Neural progenitor cell (in vitro differentiated cells): ENCODE measurements at places on chromosomes 11 and 22.

DNA sequence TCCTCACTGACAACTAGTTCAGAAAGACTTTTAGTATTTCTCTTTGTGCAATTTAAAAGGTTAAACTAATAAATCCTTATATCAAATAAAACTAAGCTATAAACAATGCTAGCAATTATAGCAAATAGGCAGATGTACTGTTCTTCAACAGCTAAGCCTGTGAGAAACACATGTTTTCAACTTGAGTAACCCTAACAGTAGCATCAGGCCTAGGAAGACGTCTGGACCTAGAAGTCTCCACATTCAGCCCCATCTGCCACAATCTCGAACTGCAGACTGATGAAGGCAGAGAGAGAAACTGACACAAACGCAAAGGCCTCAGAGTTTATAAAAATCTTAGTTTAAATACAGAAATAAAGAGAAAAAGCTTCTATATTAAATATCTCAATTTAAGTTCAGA, 2.5 kb downstream of the ST13 start:
- DNase-seq = no peak

GRCh38 chr22:26564181-26564580, 25.8 kb downstream of the TPST2 start:
- no peak for DNase-seq

DNA sequence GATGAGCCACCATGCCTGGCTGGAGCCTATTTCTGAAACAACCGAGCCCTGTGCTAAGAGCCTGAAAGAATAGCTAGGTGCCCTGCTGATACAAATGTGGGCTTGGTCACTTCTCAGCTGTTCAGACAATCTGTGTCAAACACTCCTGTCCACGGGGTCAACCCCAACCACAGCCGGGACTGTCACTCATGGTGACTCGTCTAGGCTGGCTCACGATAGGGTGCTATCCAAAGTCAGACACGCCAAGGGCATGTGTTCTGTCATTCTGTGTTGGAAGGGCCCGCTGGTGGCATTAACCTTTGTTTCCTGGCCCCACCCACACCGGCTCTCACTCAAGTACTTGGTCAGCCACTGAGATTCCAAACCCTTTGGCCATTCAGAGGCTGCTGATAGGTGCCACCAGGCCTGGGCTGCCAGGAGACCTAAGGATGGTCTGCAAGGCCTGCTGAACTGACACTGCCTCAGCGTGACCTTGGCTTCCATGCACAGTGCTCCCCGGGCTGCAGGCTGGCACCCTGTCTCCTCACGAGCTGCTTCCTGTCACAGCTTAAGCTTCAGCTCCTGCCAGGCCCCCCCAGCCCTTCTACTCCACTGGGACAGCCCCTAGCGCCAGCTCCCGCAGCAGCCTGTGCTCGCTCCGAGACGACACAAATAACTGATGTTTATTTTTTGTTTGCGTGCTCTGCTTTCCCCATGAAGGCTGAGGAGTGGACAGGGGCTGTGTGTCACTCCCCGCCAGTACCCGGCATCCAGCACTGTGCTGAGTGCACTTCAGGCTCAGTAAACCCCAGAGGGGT, 14.2 kb upstream of the CDC42BPG start:
- no peak for DNase-seq

DNA sequence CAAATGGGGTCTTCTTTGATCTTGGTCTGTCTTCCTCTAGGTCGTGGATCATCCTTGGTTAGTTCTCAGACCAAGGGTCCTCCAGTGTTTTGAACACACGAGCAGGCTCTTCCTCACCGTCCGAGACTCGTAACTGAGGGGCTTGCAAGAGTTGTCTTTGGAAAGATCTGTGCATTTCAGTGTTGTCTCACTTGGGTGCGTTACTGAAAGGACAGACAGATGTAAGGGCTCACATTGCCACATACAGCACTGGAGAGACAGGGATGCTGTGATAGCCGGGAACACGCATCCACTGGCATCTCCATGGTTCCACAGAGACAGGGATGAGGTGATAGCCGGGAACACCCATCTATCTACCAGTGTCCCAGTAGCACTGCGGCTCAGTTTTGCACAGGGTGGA, 15.7 kb downstream of the GLB1L2 start:
- DNase-seq = no peak

GRCh38 chr22:50551160-50551752, 5.6 kb downstream of the KLHDC7B start:
- DNase-seq = no peak

GRCh38 chr22:37681001-37681424, 5.1 kb upstream of the NOL12 start:
- no peak for DNase-seq

DNA sequence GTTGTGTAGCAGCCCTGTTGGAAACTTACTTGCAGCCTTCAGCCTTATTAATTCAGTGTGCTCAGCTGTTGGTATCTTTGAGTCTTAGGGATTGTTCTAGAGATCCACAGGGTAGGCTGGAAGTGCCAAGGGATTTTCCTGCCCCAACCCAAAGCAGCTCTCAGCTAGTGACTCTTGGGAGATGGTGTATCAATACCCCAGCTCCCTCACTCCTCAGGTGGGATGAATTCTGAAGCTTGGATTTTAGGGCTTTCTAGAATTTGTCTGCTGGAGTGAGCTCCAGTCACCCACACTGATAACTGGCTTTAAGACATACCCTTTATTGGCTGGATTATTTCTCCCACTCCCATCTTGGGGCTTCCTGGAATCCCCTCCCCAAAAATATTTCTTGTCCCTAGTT, 493.0 kb downstream of the MN1 start:
- DNase-seq = no peak
